ENCODE measurements at places on chromosomes 3 and 15.

GRCh38 chr15:62991698-62992097 is 50.8 kb upstream of the TPM1 start:
- DNase-seq: no peak

DNA sequence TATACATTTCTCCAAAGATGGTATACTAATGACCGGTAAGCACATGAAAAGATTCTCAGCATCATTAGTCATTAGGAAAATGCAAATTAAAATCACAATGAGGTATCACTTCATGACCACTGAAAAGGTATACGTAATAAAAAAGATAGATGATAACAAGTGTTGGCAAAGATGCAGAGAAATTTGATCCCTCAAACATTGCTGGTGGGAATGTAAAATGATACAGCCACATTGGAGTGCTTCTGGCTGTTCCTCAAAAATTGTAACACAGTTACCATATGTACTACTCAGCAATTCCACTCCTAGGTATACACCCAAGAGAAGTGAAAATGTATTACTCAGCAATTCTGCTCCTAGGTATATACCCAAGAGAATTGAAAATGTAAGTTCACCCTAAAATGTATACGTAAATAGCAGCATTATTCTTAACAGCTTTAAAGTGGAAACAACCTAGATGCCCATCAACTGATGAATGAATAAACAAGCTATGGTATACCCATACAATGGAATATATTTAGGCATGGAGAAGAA is 25.0 kb upstream of the KY start:
- no peak for DNase-seq

DNA sequence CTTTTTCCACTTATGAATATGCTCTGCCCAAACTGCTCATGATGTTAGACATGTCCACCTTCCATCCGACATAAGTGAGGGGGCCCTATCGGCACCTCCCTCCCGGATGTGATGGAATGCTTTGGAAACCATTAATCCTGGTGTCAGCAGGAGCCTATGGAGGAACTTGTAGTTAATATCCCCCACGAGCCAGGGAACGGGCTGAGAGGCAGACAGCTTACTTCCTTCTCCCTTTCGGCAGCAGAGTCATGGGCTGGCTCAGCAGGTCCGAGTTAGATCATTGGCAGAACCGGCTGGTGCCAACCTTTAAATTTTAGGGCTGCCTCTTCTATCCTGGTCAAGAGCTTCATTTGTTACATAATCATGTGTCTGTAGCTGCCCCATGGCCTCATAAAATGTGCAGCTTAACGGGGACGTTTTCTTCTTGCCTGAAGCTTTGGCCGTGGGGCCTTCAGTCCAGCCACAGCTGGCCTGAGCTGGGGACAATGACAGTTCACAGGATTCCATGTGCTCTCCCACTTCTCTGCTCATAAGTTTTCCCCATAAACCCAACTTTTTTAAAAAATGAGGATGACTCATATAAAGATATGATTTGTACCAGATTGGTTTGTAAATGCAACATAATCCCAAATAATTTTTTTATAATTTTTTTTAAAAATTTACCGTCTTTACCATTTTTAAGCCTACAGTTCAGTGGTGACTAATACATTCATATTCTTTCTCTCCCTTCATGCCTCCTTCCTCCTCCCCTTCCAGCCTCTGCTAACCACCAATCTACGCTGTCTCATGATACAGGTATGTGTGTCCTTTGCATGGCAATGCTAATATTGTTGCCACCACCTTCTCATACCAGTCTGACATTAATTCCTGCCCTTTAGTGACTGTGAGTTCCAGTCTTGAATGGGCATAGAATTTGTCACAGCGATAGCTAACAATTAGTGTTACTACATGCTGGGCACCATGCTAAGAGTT is 62.2 kb upstream of the RGMA start:
- no peak for DNase-seq

- DNase-seq: no peak
Observed at GRCh38 chr3:138678086-138678485, 69.5 kb downstream of the FAIM start.

Data from fibroblast of pulmonary artery (primary cell).